ENCODE measurements at places on chromosomes 1 and 21.

DNA sequence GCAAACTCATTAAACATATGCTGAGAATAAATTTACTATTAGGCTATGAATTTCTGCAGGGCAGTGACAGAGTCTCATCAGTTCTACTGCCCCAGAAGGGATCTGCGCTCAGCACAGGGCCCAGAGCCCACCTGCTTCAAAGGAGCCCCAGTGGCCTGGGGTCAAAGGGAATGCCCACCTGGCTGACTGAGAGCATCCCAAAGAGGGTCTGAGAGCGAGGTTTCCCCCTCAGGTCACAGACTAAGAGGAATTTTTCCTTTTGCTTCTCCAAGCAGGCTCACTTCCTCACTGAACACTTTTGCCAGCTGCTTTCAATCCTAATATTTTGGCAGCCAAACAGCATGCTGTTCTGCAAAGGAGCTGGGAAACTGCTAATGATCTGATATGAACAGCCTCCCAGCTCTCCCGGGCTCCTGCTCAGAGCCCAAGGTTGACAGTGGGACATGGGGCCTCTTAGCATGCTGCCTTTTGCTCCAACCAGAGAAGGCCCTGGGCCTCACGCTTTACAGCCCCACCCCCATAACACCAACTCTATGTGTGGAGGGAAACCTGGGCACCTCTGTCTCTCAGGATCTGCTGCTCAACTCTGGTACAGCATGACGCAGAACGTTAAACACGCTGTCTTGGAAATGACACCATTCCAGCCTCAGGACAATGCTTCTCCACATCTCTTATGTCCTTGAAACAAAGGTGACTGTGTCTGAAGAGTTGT is 70.7 kb upstream of the SYT6 start:
- DNase-seq: no peak

GRCh38 chr1:204313675-204314074 is 46.1 kb downstream of the PLEKHA6 start:
- no peak for DNase-seq

- DNase-seq: peak; percentile 86
These were observed at the start of gene RUNX3 for GRCh38 chr1:24930260-24931145. RUNX3 (minus strand) TSS chr1:24930276; CDS start chr1:24929868, 408 bp downstream.

DNA sequence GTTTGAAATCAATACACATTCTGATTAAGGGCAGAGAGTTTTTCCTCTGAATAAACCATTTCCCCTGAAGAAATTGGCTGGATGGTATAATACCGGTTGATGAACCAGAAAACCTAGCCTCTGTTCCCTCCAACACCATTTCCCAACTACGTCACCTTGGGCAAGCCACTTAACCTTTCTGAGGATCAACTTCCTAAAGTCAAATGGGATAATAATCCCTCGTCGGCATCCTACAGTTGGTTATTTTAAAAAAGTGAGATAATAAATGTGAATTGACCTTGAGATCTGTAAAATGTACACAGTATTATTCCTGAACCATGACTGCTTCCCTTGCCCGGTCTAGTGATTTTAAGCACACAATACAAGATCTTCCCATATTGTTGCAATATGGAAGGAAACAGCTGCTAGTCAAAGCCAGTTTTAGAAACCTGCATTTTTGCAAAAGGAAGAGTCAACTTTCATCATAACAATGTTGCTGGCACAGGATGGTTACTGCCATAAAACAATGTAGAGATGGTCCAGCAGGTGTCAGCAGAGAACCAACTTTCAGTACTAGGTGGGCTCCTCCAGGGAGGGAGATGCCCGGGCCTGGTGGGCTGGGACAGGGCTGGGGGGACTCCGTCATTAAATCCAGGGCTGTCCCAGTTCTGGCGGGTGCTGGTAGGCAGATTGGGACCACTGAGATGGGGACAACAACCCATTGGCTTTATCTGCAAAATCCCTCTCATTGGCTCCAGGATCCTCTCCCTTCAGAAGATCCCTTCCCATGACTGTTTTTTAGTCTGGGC is 5.2 kb upstream of the HLX start:
- peak; percentile 69 for DNase-seq

DNA sequence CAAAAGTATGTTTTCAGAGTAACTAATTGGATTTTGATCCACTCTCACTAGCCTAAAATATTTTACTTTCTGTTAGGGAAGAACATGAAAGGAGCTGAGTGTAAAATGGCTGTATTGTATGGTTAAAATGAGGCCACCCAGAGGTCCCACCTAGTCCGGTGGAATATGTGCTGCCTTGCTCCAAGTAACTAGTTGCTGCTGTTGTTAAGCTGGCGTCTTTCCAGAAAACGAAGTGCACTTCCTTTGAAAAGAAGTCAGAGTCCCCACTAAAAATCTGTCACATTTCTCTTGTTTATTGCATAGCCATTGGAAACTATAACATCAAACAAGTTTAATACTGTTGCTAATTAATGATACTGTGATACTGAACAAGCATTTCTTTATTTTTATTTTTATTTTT is 3.2 kb downstream of the SLC25A33 start:
- DNase-seq: no peak

- peak; percentile 64 for DNase-seq
These were observed 58.9 kb downstream of the VPS26C start for GRCh38 chr21:37208056-37208721.

DNA sequence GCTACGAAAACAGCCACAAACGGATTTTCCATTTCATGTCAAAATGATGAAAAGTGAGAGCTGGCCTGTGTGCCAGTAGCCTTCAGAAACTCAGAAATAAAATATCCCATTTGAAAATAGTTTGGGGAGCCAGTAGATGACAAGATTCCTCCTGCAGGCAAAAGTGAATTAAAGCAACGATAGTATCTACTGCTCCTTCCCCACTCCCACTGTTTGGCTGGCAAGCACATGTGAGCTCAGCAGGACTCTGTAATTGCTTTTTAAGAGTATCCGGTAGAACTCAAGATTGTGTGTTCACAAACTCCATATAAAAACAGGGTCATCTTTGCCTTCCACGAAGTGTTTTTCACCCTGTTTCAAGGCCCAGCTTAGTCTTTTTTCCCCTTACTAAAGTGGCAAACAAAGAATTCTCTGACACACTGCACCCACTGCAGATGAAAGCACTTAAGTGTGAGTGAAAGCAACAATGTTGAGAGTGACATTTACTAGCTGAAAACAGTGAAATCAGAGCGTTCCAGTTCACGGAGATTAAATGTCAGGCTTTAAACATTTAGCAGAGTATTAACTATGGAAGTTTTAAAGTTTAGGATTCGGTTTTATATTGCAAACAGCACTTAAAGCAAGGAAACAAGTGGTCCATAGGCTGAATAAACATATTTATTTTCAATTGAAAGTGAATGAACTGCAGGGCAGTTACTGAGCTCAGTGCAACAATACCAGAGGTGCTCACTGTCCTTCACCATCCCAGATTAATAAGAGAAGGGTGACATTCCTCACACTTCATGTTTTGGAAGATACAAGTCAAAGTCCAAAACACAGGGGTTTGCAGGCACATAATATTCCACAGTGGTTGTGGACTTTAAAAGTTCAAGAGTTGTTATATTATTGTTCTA is 70.0 kb downstream of the ALG14 start:
- DNase-seq: no peak

GRCh38 chr1:39301606-39302005 is 97.1 kb downstream of the MACF1 start:
- DNase-seq: no peak

GRCh38 chr1:6634371-6635052 is 9.8 kb downstream of the THAP3 start:
- DNase-seq: peak; percentile 77

DNA sequence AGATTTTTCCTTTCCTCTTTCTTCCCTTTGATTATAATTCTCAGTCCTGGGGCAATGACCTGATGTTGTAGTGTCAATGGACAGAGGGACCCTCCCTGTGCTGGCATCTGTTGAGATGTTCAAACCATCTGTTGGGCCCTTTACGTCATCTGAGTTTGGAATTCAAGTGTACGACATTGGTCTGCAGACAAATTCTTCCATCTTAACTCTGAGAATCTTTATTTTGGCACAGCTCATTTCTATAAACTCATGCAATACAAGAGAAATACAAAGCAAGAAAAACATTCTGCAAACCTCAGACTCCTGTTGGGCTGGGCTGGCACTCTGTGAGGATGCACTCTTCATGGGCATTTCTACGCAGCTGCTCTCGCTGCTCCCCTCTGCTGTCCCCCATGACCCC is 54.2 kb downstream of the IFI44 start:
- DNase-seq: no peak

- DNase-seq: no peak
These were observed 5.6 kb downstream of the RNF2 start for GRCh38 chr1:185050823-185051451.

DNA sequence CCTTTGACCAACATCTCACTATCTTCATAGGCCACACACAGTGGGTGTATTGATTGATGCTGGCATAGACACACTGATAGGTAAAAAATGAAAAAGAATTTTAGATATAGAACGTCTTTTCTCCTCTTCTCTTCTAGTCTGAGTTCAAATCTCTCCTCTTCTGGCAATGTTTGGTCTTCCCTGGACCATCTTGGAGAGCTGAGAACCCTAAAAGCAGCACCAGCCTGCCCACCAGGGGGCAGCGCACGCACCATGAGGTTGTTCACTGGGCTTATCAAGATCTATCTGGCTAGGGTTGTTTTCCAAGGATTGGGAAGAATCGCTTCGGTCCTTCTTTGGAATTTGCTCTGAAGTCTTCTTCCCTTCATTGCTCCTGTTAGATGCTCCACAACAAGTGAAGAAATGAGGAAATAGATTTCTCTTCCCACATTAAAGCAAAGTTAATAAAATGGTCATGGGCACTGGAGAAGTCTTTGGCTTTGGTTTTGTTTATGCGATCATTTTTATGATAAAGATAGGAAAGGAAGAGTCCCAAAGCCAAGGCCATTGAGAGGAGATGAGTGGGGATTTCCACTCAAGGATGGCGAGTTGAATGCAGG is 104.0 kb upstream of the OLIG2 start:
- DNase-seq: peak; percentile 70
